ENCODE measurements at places on chromosomes 4 and X. TPM values are rescaled to one million over a fixed set of nuclear protein-coding genes. Genes with fewer than 3 reads are reported as not detected.

The GLA gene
- 50.7 TPM for total RNA-seq

DNA sequence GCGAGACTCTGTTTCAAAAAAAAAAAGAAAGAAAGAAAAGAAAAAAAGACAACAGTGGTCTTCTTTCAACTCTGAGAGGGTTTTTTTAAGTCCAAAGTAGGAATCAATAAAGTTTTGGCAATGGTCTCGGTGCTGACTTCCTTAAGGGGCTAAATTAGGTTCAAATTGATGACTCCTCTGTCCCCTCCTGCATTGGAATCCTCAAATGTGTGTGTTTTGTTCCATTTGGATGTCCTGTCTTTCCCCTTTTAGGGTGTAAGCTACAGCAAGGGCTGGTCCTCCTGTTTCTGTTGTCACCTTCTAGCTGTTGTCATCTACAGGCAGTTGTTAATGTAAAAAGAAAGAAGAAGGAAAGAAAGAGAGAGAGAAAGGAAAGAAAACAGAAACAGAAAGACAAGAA is 84.3 kb upstream of the PLAC1 start:
- DNase-seq = no peak

DNA sequence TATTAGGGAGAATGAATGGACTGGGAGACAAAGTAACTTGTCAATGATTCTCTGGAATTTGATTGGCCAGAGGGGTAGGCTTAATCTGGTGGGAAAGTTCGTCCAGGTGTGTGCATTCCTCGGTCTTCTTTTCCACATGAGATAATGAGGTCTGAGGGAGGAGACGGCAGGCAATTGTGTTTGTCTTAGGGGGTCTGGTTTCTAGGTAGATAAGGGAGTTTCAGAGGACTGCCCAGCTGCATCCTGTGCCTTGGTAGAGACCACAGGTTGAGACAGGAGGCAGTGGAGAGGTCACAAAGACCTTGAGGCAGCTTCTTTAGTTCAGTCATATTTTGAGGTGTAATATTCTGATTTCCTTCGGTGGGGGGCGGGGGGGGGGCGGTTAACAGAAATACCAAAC is 4.3 kb downstream of the MGST2 start:
- DNase-seq = no peak

- DNase-seq = no peak
Measured at GRCh38 chrX:34634349-34634748, 22.7 kb downstream of the TMEM47 start.

DNA sequence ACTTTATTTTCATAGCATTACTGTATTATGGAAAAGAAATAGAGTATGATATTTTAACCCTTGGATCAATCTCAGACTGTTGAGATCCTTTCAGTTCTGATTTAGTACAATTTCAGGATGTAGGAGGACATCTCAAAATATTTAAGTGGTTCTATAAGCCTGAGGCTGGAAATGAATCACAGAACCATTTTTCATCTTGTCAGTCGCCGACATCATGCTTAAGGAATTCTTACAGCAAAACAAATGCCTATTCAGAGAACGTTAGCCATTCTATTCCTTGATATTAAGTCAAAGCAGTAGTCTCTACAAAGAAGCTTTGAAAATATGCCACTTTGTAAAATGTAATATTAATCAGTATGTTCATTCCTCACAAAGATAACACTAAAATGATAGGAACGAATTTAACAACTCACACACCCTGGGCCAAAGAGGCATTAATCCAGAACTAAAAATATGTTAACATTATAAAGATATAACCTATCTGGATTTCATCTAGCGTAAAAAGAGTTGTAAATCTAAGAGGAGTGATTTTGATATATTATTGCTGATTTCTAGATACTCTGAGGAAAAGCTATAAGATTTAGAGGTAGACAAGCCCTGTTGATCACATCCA is 152.0 kb downstream of the GASK1B start:
- DNase-seq = no peak

The FAM13A gene
- 18.1 TPM for total RNA-seq

DNA sequence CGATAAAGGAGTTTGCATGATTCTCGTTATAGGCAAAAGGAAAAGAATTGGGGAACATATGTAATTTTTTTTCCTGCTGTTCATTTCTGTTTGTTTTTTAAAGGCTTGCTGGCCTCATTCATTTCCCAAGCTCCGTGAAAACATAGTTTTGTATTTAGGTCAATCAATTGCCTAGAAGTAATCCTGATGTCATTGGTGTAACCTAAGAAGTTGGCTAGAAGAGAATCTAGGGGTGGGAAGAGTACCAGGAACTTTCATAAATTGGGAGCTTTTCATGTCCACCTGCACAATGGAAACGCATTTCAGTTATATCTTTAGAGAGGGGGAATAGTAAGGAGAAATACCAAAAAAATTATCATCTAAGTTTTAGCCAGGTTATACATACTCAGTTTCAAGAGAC is 3.8 kb downstream of the RAPGEF2 start:
- no peak for DNase-seq

DNA sequence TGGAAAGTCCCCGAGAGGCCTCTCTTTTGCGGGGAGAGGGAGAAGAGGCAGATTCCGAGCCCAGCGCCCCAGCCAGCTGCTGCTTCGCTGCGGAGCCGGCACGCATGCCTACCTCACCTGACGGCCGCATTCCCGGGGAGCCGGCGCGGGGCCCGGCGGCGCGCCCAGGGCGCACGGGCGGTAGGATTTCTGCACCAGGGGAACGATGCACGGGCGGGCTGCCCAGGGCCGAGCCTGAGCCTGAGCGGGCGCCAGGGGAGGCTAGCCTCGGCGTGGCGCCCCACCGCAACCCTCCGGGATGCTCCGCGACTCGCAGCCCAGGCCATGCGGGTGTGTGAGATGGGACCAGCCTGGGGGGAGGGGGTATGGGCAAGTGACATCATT is 81.3 kb upstream of the SCML1 start:
- no peak for DNase-seq

The THAP9 gene
- 11.6 TPM for total RNA-seq

The TCEAL6 gene
- total RNA-seq = not detected

DNA sequence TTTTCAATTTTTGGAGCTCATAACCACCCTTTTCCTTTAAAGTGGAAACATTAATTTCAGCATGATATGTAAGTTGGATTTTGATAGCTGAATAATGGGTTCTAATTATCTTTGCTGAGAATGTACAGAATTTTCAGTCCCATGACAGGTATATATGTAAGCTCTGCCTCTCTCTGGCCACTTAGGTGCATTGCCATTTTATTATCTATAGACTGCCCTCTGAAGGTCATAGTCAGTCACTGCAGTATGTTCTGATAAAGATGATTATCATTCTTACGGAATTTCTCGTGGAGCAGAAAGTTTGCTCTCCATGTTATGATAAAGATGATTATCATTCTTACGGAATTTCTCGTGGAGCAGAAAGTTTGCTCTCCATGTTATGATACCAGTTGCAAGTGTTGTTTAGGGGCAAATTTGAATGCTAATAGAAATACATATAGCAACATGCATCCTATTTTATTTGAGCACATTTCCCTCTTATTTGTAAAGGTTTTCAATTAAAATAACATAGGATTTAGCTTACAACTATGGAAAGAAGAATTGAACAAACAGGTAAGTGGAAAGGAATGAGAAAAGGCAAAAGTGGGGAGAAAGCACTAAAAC is 10.4 kb downstream of the AFP start:
- DNase-seq = no peak

GRCh38 chr4:12689457-12689856 is 794.7 kb downstream of the RAB28 start:
- no peak for DNase-seq

- DNase-seq = no peak
Measured at GRCh38 chr4:1172971-1173757, 781 bp upstream of the SPON2 start.

DNA sequence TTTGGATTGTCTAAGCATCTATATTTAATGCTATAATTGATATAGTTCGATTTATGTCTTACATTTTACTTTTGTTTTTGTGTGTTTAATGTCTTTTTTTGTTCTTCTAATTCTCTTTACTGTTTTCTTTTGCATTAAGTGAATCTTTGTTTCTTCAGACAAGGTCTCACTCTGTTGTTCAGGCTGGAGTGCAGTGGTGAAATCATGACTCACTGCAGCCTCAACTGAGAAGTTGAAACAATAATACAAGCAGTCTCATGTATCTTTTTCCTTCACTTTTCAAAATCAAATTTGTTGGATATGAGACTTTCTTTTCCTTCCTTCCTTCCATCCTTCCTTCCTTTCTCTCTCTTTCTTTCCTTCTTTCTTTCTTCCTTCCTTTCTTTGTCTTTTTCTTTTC is 1401.6 kb downstream of the ADGRL3 start:
- DNase-seq = no peak

GRCh38 chr4:80219301-80220025 is 22.2 kb downstream of the PRDM8 start:
- DNase-seq = no peak

DNA sequence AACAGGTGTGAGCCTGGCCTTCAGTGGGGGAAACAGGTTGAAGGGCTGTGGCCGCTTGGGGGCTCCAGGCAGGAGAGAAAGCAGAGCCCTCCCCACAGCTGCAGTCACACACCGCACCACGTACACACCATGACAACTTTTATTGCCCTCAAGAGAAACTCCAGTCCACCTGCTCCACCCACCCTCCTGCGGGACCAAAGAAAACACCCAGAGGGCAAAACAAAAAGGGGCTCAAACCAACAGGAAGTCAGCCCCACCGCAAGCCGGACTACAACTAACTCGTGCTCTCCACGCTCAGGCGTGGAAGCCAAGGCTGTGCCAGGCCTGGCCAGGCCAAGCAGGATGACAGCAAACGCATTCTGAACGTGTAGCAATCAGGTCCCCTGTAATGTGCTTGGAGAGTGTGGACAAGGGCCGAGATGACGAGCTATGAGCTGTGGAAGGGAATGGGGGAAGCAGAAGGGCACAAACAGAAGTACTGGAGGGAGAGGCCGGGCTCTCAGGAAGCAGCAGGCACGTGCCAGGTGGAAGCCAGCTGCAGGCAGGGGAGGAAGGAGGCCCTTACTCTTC is 12.7 kb downstream of the SLC6A8 start:
- DNase-seq = no peak

DNA sequence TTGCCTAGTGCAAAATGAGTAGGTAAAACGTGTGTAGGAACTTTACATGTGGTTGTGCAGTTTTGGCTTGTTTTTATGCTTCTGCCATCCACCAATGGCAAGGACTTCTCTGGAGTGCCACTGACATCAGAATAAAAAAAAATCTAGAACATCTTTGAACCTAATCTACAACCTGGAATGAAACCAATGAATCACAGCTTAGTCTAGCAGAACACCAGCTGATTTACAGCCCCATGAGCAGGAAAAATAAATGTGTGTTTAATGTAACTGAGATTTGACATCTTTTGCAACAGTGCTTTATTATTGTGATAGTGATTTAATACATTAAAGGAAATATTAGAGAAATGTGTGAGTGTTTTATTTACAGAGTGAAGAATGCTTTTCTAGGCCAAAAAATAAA is 995.1 kb downstream of the PCDH7 start:
- DNase-seq = no peak
